Activated CD4-positive, alpha-beta T cell treated with anti-CD3 and anti-CD28 coated beads, Interleukin-2, amount 10 ng/mL, durations not matched to agents 7 days and 5 days (primary cell): ENCODE measurements at places on chromosomes 3 and 15.
A peak's percentile ranks its signal among the peaks of the same experiment; 100 is the strongest.

DNA sequence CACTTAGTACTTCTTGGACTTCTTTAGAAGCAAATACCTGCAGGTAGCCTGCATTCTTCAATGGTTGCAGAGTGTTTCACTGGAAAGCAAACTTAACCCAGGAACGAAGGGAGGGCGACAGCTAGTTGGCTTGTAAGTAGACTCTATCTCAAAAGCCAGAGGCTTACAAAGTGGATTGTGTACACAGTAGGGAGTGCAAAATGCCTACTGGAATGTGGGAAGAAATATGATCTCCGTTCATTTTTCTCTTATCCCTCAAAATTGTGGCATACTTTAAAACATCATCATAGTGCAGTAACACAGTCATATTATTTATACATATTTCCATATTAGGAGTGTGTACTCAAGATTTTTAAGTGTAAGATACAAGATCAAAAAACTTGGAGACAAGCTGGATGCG is 155.7 kb downstream of the LIPC start:
- peaks cover 14% of the 10 kb centered on the region for H3K4me1 ChIP-seq
- DNase-seq = no peak
- no peak overlapping the region for H3K4me3 ChIP-seq
- no peak overlapping the region for H3K27ac ChIP-seq

- no peak overlapping the region for H3K4me3 ChIP-seq
- H3K27ac ChIP-seq = no peak overlapping the region
- peaks cover 48% of the 10 kb centered on the region for H3K36me3 ChIP-seq
- H3K27me3 ChIP-seq = no peaks in the 10 kb centered on the region
Observed at GRCh38 chr3:50254577-50255250, 14.2 kb upstream of the SEMA3B start.

DNA sequence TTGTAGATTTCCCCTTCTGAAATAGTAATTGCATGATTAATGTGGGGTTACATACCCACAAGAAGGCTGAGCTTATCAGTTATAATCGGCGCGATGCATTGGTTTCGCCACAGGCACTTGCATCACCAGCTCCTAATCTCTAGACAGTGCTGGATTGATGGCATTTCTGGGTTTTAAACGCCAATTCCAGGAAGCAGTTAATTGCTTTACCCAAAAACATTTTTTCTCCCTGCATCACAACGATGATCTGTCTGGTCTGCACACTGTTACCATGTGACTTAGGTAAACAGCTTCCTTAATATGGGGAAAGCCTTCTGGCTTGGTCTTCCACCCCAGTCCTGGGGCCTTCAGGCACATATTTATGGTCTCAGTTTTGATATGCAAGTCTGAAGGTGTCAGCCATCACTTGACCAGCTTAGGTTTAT is 70.0 kb upstream of the HEG1 start:
- H3K4me3 ChIP-seq = no peak overlapping the region
- peaks cover 1% of the 10 kb centered on the region for H3K36me3 ChIP-seq
- H3K27ac ChIP-seq = no peak overlapping the region

- no peaks in the 10 kb centered on the region for H3K4me1 ChIP-seq
- DNase-seq = no peak
- no peak overlapping the region for H3K4me3 ChIP-seq
Observed at GRCh38 chr3:175980486-175981090, 1121.5 kb downstream of the NAALADL2 start.

DNA sequence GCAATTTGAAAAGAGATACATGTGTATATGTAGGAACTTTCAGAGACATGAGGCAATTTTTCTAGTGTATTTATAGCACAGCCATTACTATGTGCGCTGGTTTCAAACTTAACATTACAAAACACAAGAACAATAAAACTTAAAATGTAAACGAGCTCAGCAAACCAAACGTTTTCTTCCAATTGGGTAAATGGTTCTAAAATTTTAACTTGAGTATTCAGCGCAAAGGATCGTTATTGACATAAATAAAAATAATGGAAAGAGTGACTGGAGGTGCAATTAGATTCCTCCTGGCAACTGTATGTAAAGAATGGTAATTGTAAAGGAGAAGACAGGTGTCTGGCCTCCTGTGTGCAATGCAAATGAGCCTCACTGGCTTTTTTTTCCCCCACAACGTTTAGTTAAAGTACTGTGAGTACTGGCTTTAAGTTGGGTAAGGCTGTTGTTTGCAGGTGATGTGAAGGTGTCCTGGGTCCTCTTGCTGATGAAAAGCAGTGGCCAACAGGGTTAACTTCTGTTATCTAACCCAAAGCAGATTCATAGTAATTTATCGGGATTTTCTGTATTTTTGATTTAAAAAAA is 14.1 kb upstream of the GADL1 start:
- H3K36me3 ChIP-seq = no peaks in the 10 kb centered on the region
- H3K27ac ChIP-seq = no peak overlapping the region
- H3K4me3 ChIP-seq = no peak overlapping the region
- H3K4me1 ChIP-seq = no peaks in the 10 kb centered on the region
- H3K27me3 ChIP-seq = no peaks in the 10 kb centered on the region
- DNase-seq = no peak

GRCh38 chr3:127867986-127868385 is 45.7 kb upstream of the MGLL start:
- no peak overlapping the region for H3K4me3 ChIP-seq
- H3K36me3 ChIP-seq = no peaks in the 10 kb centered on the region
- no peak for DNase-seq
- peaks cover 7% of the 10 kb centered on the region for H3K27me3 ChIP-seq
- no peak overlapping the region for H3K27ac ChIP-seq
- no peaks in the 10 kb centered on the region for H3K4me1 ChIP-seq

- H3K4me1 ChIP-seq = peaks cover 37% of the 10 kb centered on the region
- H3K36me3 ChIP-seq = peaks cover 8% of the 10 kb centered on the region
- peaks cover 3% of the 10 kb centered on the region for H3K27me3 ChIP-seq
- H3K27ac ChIP-seq = peak overlapping the region; percentile 73
- H3K4me3 ChIP-seq = no peak overlapping the region
Observed at GRCh38 chr15:58551764-58552504, 120.1 kb downstream of the LIPC start.

GRCh38 chr3:54134155-54134554 is 11.8 kb downstream of the CACNA2D3 start:
- no peak overlapping the region for H3K27ac ChIP-seq
- no peaks in the 10 kb centered on the region for H3K36me3 ChIP-seq
- no peaks in the 10 kb centered on the region for H3K4me1 ChIP-seq
- no peak overlapping the region for H3K4me3 ChIP-seq
- DNase-seq = no peak
- no peaks in the 10 kb centered on the region for H3K27me3 ChIP-seq

GRCh38 chr3:186244016-186244415 is 118.0 kb downstream of the DGKG start:
- H3K27ac ChIP-seq = no peak overlapping the region
- DNase-seq = no peak
- H3K4me3 ChIP-seq = no peak overlapping the region

- H3K4me3 ChIP-seq = no peak overlapping the region
- H3K4me1 ChIP-seq = no peaks in the 10 kb centered on the region
- no peak for DNase-seq
- no peak overlapping the region for H3K27ac ChIP-seq
- peaks cover 13% of the 10 kb centered on the region for H3K27me3 ChIP-seq
Observed at GRCh38 chr3:64417816-64418215, 192.6 kb upstream of the PRICKLE2 start.

DNA sequence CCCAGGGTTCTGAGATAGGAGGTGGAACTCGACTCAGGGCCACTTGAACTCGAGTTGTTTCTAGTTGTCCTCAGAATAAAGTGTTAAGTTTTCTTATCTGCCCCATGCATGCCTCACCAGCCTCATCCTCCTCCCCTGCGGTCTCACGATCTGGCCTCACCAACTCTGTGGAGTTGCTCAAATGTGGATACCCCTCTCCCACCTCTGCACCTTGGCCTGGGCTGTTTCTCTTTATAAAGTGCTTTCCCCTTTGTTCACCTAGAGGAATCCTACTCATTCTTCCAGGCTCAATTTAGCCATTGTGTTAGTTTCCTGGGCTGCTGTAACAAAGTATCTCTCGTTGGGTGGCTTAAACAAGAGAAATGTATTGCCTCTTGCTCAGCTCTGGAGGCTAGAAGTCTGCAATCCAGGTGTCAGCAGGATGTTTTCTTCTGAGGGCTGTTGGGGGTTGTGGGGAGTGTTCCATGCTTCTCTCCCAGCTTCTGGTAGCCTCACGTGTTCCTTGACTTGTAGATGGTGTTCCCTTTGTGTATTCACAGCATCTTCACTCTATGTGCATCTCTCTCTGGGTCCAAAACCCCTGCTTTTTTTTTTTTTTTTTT is 100.7 kb downstream of the MEX3B start:
- no peaks in the 10 kb centered on the region for H3K36me3 ChIP-seq
- no peak overlapping the region for H3K27ac ChIP-seq
- H3K4me3 ChIP-seq = no peak overlapping the region
- no peaks in the 10 kb centered on the region for H3K27me3 ChIP-seq

DNA sequence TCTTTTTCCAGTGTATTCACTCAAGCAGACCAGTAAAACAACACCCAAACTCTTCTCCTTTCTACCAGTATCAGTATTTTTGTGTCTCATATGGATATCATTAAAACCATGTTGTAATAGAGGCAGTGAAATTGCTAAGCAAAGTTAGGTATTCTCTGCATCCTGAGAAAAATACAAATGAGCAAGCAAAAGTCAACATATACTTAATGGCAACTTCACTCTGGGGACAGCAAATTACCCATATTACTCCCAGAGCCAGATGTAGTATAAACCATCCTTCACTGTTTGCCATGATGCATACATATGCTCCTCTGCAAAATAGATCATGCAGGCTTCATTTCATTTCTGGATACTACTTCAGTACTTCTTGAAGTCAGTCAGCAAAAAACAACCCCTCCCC is 22.1 kb downstream of the UBA5 start:
- H3K27ac ChIP-seq = no peak overlapping the region
- no peaks in the 10 kb centered on the region for H3K4me1 ChIP-seq
- no peak for DNase-seq
- H3K27me3 ChIP-seq = no peaks in the 10 kb centered on the region
- H3K36me3 ChIP-seq = peaks cover 26% of the 10 kb centered on the region

DNA sequence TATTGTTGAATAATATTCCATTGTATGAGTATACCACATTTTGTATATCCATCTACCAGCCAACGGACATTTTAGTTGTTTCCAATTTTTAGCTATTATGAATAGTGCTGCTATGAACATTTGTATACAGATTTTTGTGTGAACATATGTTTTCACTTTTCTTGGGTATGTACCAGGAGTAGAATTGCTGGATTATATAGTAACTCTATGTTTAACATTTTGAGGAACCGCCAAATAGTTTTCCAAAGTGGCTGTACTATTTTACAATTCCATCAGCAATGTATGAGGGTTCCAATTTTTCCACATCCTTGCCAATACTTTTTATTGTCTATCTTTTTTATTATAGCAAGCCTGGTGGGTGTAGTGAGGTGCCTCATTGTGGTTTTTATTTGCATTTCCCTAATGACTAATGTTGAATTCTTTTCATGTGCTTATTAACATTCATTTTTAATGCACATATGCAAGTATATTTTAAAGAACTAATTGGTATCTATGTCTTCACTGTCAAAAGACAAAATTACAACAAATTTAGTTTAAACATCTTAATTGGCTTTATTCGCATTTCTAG is 77.5 kb upstream of the PIAS1 start:
- H3K4me1 ChIP-seq = no peaks in the 10 kb centered on the region
- no peaks in the 10 kb centered on the region for H3K27me3 ChIP-seq
- no peak overlapping the region for H3K4me3 ChIP-seq
- H3K27ac ChIP-seq = no peak overlapping the region
- DNase-seq = no peak

DNA sequence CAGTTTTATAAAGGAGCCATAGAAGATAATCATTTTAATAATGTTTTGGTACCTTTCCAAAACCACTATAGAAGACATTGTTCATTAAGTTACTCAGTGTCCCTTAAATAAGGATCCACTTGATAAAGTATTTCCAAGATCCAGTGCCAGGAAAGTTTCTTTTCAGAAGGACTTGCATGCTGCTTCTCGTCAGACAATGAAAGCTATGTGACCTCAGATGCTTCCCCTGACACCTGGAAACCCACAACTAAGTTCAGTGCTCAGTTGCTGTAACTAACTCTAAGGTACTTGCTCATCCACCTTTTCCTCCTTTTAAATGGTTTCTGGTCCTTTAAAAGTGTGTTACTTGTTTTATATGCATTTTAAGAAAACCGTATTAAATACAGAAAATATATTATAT is 7.3 kb downstream of the SSR3 start:
- H3K4me3 ChIP-seq = no peak overlapping the region
- peaks cover 74% of the 10 kb centered on the region for H3K36me3 ChIP-seq
- H3K27ac ChIP-seq = no peak overlapping the region

DNA sequence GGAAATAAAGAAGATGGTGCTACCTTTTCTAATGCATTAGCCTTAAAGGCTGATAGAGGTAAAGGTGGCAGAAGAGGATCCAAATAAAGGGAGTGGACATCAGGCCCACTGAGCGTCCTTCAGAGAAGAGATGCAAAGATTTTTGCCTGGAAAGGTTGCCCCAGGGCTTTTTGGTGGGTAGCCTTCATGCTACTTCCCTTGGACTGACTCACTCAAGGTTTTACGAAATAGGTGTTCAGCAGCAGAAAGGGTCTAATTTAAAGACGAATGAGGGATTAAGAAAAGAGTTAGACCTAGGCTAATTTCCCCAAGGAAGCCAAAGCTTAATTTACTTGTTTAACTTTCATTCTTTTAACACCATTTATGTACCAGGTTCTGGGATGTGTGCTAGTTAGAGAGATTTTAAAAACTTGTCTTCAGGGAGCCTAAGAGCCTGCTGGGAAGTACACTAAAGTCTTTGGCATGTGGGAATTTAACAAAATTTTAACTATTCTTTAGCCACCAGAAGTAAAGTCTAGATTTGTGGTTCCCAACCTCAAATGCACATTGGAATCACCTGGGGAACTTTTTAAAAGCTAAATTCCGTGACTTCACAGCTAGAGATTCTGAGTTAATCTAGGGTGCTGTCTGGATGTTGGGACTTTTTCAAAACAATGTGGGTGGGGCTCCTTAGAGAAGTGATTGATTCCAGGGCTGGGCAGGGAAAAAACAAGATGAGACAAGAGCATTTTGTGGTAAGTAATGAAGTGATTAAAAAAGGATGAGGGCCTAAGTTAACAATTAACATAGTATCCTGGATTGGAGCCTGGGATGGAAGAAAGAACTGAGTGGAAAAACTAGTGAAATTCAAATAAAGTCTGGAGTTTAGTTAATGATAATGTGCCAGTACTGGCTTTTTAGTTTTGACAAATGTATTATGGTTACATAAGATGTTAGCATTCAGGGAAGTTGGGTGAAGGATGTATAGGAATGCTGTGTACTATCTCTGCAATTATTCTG is 3.4 kb downstream of the IL20RB start:
- no peak for DNase-seq
- no peak overlapping the region for H3K4me3 ChIP-seq
- no peak overlapping the region for H3K27ac ChIP-seq
- H3K4me1 ChIP-seq = no peaks in the 10 kb centered on the region
- H3K36me3 ChIP-seq = peaks cover 1% of the 10 kb centered on the region
- no peaks in the 10 kb centered on the region for H3K27me3 ChIP-seq

GRCh38 chr3:13896473-13897154 is 16.7 kb upstream of the WNT7A start:
- DNase-seq = peak; percentile 78
- H3K27ac ChIP-seq = peak overlapping the region; percentile 2
- H3K36me3 ChIP-seq = peaks cover 15% of the 10 kb centered on the region
- H3K4me1 ChIP-seq = peaks cover 23% of the 10 kb centered on the region
- H3K27me3 ChIP-seq = peaks cover 6% of the 10 kb centered on the region
